Spinal cord (tissue), 10 donors: ENCODE measurements at places on chromosomes 13 and 19.

DNA sequence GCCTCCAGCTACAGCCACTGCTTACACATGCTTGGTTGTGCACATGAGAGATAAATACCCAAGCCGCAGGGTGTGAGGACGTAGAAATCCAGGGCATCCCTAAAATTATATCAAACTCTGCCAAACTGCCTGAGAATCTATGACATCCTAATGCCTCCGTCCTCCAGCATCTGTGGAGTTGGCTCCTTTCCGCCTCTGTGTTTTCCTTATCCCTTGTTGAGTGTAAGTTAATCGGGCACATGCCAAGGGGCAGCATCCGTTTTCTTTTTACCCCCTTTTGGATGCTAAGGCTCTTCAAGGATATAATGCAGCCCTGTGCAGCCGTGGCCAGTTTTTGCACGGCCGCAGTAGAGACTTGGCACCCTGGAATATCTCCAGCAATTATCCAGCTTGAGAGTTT lies 66.5 kb downstream of the COL4A2 start:
- no peak for DNase-seq

DNA sequence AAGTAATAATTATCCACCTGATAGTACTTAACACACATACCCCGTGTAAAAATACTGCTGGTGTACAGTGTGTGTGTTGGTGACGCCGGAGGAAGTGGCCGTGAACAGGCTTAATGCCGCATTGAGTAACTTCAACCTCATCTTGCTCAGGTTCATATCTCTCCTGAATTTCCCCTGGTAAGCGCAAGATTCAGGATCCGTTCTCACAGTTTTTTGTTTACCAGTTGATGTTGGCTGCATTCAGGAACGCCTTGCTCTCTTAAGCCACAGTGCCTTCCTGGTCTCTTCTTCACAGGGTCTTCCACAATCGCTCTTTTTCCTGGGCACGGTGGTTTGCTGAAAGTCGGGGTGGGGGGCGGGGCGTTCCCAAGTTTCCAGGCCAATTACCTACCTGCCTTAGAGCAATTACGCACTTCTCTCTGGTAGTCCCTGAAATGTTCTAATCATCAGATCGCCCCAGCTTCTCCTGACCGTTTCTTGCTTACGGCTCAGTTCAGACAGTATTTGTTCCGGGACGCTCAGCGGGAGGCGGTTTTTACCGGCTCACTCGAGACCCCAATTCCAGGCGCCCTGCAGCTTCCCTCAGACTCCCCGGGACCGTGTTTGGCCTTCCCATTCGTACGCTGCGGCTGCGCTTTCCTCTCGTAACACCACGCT lies 706 bp upstream of the DNAJC3 start:
- no peak for DNase-seq

GRCh38 chr19:46607448-46607841 lies 6.3 kb downstream of the CALM3 start:
- DNase-seq: no peak

GRCh38 chr19:2590630-2591399 lies 111.7 kb downstream of the GNG7 start:
- DNase-seq: no peak

DNA sequence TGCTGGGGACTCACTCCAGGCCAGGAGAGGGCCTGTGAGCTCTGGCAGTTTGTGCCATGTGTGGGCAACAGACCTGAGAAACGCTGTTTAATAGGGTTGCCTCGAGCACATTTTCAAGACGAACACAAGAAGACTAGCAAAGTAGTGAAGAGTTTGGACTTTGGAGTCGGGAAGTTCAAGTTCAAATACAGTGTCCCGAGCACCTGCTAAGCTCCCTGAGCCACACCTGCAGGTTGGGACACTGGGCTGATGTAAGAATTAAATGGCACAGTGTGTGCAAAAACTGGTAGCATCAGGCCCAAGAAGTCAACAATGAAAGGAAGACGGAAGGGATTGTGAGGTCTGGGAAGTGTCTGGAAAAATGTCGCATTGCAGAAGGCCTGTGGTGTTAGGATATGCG lies 112.8 kb upstream of the PABPC3 start:
- no peak for DNase-seq

GRCh38 chr19:46990991-46991676 lies 28.5 kb upstream of the NPAS1 start:
- DNase-seq: no peak

DNA sequence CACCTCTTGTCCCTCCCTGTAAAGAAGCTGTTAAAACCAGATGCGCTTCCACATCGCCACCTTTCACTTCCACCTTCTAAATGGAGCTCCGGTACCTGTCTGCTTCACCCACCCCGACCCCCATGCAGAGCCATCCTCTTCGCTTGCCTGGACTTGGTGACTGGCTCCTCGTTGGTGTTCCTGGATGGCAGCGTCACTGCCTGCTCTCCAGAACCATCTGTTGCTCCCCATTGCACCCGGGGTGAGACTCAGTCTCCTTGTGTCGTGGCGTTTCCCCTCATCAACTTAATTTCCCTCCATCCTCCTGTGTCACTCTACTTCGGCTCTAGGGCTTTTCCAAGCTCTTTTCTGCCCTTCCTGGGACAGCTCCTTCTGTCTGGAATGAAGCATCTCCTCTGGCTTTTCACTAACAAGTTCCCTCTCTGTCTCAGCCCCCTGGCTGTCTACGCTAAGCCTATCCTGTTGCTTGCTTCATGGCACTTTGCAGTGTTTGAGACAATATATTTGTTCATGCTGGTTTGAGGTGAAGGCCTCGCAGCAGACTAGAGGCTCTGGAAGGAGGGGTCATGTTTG lies 10.3 kb downstream of the CEBPG start:
- DNase-seq: no peak
